Liver (tissue), 10 donors: ENCODE measurements at places on chromosomes 5 and 9. TPM values are rescaled to one million over a fixed set of nuclear protein-coding genes. Genes with fewer than 3 reads are reported as not detected.

GRCh38 chr9:136198605-136199083 is 6.3 kb downstream of the LHX3 start:
- no peak for DNase-seq

- DNase-seq: no peak
Measured at GRCh38 chr9:109166171-109166770, 778 bp downstream of the FRRS1L start.

- no peak for DNase-seq
Measured at GRCh38 chr9:137310189-137311052, 8.3 kb upstream of the NRARP start.

DNA sequence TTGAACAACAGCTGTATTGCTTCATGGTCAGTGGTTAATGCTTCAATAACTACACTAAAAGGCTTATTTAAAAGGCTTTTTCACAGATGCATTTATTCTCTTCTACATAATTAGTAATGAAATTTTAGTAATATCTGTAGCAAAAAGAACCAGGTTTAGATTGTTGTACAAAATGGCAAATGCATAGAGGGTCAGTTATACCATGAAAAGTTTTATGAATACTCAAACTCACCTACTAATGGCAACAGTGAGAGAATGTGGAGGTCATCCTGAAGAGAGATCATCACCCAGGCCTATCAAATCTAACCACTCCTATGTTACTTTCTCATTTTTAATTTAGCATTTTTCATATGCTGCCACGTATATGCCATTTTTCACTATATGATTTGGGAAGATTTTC is 444.3 kb upstream of the CDH9 start:
- DNase-seq: no peak

DNA sequence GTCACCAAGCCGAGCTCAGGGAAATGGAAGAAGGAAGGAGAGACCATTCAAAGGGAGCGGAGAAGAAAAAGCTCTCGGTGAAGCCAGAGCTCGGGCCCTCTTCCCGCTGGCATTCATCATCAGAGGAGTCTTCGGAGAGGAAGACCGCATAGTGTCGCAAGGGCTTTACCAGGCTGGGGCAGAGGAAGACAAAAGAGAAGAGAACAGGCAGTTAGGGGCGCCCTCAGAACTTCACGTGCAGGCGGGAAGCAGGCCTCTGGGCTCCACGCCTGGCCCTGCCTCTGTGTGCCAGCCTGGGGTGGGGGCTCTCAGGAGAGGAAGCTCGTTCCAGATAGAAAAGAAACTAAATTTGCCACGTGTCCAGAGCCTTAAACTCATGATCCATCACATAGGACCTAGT is 31.7 kb downstream of the CRB2 start:
- no peak for DNase-seq

DNA sequence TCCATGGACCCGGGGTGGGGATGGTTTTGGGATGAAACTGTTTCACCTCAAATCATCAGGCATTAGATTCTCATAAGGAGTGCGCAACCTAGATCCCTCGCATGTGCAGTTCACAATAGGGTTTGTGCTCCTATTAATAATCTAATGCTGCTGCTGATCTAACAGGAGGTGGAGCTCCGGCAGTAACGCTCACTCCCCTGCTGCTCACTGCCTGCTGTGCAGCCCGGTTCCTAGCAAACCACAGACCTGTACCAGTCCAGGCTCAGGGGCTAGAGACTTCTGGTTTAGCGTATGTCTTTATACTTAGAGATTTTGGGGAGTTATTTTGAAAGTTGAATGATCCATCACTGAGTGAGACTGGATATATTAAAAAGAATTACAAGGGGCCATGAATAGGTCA is 50.2 kb downstream of the RICTOR start:
- no peak for DNase-seq

GRCh38 chr5:56649569-56649968 is 165.8 kb upstream of the MAP3K1 start:
- DNase-seq: no peak

- no peak for DNase-seq
Measured at GRCh38 chr5:98231089-98231488, 542.4 kb upstream of the RGMB start.

GRCh38 chr9:28887188-28887884 is 1314.1 kb upstream of the C9orf72 start:
- DNase-seq: no peak

- DNase-seq: no peak
Measured at GRCh38 chr5:119187776-119188529, 117.1 kb downstream of the DMXL1 start.

GRCh38 chr5:27171761-27172261 is 133.4 kb upstream of the CDH9 start:
- no peak for DNase-seq

- DNase-seq: no peak
Measured at GRCh38 chr5:165127941-165128340, 1622.5 kb downstream of the MAT2B start.

DNA sequence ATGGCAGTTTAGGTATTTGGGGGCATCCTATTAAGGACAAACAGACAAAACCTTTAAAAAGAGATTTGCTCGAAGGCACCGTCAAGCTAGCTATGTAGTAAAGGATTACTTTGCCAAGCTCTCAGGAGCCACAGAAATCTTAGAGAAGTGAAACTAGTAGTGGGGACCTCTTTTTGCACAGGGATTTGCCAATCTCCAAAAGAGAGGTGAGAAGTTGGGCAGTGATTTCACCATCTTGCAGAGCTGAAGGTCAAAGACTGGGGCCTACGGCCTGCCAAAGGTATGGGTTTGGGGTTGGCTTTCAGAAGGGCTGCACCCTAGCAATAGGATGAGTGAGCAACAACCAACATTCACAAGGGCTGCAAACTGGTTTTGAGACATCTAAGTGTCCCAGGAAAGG is 1.6 kb upstream of the FCN1 start:
- DNase-seq: no peak

DNA sequence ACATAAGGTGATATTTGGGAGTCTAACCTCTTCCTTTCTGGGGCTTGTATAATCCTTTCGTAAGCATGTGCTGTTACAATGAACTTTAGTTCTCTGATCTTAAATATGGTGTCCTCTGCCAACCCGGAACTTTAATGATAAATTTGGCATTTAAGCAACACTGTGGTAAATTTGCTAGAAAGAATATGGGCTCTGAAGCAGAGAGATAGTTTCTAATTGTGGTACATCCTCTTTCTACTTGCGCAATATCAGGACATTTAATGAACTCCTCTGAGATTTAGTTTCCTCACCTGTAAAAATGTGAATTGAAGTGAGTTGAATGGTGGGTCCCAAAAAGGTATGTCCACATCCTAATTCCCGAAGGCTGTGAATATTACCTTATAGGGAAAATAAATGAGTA is 364.7 kb downstream of the CAAP1 start:
- DNase-seq: no peak

- DNase-seq: no peak
Measured at GRCh38 chr5:58351190-58351589, 108.7 kb downstream of the PLK2 start.

DNA sequence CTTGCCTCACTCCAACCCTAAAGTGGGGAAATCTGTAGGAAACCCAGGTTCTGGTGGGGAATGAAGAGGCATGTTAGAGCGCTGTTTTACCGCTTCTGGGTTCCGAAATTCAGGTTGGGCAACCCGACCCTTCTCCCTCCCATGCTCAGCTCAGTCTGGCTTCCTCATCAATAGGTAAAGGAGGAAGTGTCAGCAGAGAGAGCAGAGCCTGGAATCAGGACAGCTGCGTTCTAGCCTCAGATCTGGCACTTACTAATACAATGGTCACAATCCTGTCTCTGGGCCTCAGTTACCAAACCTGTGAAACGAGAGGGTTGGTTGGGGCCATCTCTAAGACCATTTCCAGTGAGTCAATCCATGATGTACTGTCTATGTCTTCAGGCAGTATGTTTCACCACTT is 16.2 kb upstream of the TNIP1 start:
- DNase-seq: no peak

DNA sequence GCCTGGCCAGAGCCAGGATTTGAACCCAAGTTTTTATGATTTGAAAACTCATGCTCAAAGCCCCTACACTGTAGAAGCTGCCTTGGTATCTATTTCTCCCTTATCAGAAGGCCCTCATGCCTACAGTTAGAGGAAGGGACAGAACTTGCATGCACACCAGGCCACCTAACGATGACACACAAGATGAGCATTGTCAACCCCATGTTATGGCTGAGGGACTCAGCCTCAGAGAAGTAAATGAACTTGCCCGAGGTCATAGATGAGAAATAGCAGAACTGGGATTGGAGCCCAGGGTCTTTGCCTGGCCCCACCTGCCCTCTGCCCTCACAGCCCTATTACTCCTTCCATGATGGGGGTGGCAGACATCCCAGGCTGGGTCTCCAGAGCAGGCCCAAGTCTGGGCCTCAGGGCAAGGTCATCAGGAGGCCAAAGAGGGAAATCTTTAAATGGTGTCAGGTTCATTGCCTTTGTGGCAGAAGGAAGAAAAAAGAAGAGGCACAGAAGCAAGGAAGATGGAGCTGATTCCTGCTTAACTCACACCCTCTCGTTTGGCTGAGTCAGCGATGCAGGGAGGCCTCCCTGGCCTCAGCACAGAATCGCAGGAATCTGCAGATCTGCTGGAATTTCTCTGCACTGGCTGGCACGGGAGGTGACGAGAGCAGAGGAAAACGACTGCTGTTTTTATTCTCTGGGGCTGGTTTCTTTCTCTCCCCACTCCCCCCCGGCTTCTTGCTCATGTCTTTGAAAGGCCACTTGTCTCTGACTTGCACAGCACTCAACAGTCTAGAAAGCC is 20.6 kb upstream of the CRB2 start:
- DNase-seq: no peak

DNA sequence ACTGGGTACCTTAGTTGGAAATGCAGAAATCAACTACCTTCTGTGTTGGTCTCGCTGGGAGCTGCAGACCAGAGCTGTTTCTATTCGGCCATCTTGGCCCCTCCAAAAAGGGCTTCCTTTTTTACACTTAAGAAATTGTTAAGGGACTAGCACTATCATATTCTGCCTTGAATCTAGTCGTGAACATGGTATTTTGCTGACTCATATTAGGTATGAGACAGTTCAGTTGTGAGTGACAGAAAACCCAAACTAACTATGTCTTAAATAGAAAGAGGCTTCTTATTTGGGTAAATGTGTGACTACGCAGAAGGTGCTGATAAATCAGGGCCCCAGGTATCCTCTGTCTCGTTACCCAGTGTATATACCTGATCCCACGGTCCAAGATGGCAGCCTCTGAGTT is 298.2 kb downstream of the EDIL3 start:
- no peak for DNase-seq

GRCh38 chr5:54251981-54252380 is 58.4 kb downstream of the ARL15 start:
- no peak for DNase-seq

DNA sequence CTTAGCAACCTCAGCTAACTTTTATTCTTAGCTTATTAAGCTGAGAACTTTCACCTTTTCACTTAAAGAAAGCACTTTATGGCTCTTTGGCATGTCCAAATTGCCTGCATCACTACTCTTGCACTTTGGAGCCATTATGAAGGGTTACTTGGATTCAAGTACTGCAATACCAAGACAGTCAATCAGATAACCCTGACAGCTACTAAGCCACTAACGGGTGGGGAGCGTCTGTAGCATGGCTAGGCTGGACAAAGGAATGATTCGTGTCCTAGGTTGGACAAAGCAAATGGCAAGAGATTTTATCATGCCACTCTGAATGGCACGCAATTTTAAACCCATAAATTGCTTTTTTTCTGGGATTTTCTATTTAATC is 39.6 kb downstream of the TRPM6 start:
- no peak for DNase-seq

GRCh38 chr9:106590759-106591505 is 272.0 kb upstream of the ZNF462 start:
- no peak for DNase-seq

- no peak for DNase-seq
Measured at GRCh38 chr9:131915181-131915580, 164.5 kb downstream of the MED27 start.

DNA sequence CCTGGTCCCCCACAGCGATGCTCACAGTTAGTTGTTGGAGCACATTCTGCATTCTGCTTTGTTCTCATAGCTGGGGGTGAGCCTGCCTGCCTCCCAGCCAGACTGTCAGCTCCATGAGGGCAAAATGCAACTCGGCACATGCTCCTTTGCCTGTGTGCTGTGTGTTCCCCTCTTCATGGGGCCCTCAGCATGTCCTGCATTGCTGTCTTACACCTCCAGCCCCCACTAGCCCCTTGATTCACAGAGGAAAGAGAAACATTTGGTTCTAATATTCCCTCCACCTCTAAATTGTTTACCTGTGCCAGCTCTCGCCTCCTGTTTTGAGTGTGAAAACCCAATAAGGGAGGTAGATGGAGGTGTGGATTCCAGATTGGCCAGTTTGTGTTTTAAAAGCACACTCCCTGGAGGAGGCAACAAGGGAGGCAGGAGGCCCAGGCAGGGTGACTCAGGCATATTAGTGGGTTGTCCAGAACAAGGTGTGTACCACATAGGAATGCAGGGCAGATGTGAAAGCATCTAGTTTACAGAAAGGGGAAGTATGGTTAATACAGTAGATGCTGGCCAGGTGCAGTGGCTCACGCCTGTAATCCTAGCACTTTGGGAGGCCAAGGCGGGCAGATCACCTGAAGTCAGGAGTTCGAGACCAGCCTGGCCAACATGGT is 224.6 kb downstream of the AGTPBP1 start:
- no peak for DNase-seq

DNA sequence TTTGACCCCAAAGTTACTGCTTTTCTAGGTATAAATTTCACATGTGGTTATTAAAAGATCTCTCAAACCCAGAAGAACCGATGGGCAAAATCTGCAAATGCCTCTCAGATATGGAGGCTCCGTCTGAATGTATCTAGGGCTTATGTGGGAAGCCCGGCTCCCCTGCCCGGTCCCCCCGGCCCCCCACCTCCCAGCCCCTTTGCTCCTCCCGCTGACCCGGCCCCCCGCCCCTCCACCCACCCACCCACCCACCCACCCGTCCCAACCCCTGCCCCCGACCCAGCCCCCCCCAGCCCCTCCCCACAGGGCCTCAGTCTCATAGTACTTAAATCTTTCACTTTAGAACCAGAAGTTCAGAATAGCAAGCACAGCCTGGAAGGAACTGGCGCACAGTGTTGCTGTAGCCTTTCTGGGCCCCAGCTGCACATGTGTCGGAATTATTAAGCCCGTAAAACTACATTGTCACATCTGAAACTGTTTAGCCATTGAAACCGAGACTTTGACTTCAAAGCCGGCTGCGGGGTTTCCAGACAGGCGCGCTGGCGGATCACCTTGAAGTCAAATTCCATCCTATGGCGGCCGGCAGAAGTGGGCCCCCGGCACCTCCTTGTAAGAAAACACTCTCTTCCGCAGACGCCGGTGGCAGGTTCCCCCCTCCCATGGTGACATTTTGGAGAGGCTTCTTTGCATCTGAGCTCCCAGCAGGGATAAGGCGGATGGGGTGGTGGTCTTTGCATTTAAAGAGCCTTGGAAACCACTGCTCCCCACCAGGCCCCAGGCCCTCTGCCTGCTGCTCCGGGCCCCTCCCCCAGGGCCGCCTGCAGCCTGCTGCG is 12.8 kb downstream of the NKD2 start:
- no peak for DNase-seq

ISL1 gene
- total RNA-seq: not detected

SH3RF2 gene
- 10.5 TPM for total RNA-seq

HTR4 gene
- total RNA-seq: 2.4 TPM

WDR38 gene
- not detected for total RNA-seq

CNTNAP3B gene
- total RNA-seq: 6.1 TPM

BTNL8 gene
- 0.67 TPM for total RNA-seq

CYSRT1 gene
- 0.25 TPM for total RNA-seq

FOXD4L6 gene
- not detected for total RNA-seq

OBP2B gene
- total RNA-seq: not detected

CKMT2 gene
- total RNA-seq: 2.6 TPM

ANKRD55 gene
- 0.37 TPM for total RNA-seq

ETF1 gene
- 39.7 TPM for total RNA-seq

LHX6 gene
- 0.05 TPM for total RNA-seq

GTF3C5 gene
- total RNA-seq: 26.2 TPM

IL4 gene
- not detected for total RNA-seq
